Body of pancreas (tissue), 4 donors: ENCODE measurements at places on chromosomes 13 and 19. TPM values are rescaled to one million over a fixed set of nuclear protein-coding genes. Genes with fewer than 3 reads are reported as not detected.
A peak's percentile ranks its signal among the peaks of the same experiment; 100 is the strongest.

MAU2 gene
- 57.4 TPM for total RNA-seq

- no peak for DNase-seq
Measured at GRCh38 chr13:59865398-59865797, 298.3 kb downstream of the DIAPH3 start.

LAMP1 gene
- total RNA-seq, result 68.5 TPM

GRCh38 chr19:7115721-7116120, 46.2 kb downstream of the ZNF557 start:
- no peak for DNase-seq

- peak; percentile 53 for DNase-seq
Measured at GRCh38 chr19:15213715-15214381, 13.1 kb upstream of the NOTCH3 start.

GRCh38 chr13:65650321-65650720, 1579.8 kb downstream of the PCDH9 start:
- DNase-seq, result no peak

LRG1 gene
- 8.8 TPM for total RNA-seq

DNA sequence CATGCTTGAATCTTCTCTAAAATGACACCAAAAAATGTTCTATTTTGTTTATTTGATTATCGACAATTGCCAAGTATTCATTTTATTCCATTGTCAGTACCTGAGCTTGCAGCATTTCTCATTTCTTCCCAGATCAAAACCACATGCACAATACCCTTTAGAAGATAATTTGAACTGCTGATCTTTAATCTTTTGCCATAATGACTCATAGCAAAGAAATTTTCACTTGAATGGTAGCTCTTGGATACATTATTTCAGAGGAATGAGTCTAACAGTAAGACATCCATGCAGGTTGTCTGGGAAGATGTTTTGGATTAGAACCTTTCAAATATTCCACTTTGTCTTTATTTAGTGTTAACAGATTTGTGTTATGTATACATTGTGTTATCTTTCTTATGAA, 42.0 kb upstream of the RXFP2 start:
- DNase-seq, result no peak

- no peak for DNase-seq
Measured at GRCh38 chr13:48251611-48252081, 18.6 kb downstream of the ITM2B start.

UQCR11 gene
- 12.2 TPM for total RNA-seq

- no peak for DNase-seq
Measured at GRCh38 chr13:112171570-112171965, 104.6 kb downstream of the SOX1 start.

DNA sequence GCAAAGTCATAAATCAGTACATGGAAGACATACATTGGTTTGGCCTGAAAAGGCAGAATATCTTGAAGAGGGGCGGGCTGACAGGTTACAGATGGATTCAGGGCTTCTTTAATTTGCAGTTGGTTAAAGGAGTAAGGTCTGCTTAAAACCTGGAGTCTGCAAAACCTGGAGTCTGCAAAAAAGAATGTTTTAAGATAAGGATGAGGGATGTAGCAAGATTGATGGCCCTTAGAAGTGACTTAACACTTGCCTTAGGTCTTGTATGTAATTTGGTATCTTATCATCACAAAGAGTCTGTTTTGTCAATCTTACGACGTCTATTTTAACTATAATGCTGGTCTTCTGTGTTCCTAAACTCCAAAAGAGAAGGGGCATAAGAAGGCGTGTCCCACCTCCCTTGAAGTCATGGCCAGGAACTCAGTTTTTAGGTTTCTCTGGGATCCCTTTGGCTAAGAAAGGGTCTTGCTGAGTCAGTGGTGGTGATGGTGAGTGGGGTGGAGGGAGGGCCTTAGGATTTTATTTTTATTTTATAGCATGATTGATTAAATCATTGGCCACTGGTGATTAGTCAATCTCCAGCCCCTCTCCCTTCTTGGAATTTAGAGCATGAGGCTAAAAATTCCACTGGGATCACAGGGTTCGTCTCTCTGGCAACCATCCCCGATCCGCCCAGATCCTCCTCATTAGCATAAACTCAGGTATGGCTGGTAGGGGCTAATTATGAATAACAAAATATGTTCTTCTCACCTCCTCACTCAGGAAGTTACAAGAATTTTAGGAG, 10.1 kb upstream of the HAS1 start:
- DNase-seq, result no peak
